Astrocyte of the spinal cord (primary cell): ENCODE measurements at places on chromosomes 1 and 21.

- no peak for DNase-seq
These were observed 568.2 kb upstream of the ZP4 start for GRCh38 chr1:238458899-238459298.

DNA sequence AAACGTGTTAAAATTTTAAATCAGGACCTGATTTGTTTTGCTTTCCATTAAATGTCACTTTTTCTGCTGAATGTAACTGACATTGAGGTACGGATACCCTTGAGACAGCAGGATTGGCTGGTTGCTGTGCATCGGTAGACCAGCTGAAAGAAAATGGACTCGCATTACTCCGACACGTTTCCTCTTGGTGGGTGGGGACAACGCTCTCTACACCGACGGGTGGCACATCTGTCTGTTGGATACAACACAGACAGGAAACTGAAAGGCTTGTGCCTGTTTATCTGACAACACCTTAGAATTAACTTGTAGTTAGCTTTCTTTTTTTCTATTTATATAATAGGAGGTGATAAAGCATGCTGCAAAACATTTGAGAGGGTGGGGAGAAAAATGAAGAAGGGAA lies 19.4 kb downstream of the PRPF38A start:
- no peak for DNase-seq

- DNase-seq = no peak
These were observed 42.1 kb upstream of the LEPR start for GRCh38 chr1:65378247-65378946.

DNA sequence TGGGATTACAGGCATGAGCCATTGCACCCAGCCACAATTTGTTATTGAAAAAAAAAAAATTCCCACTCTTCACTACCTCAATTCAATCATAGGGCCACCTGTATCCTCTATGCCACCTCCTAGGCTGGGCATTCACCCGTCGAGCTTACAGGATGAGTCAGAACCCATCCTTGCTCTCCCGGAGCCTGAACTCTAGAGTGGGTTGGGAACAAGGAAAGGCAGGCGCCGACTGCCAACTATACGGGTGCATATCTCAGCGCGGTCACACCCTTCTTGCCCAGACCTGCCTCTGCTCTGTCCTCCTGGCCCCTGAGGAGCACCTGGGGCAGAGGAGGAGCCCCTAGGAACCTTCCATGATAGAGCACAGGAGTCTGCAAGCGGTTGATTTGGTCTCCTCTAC lies 21.4 kb upstream of the LBR start:
- no peak for DNase-seq

DNA sequence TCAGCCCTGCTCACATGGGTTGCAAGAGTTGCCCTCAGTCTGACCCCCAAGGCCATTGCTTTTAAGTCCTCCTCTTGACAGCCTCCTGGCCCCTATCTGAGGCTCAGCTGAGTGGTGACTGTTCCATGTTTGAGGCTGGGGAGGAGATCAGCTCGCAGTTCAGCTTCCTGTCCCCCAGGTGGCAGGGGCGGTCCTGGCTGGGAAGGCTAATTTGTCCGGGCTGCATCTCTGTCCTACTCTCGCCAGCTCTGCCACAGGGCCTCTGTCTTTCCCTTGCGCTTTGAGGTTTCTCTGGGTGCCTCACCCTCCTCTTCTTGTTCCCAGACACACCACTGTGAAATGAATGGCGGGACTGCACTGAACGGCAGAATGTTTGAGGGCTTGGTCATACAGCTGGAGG lies 157.3 kb downstream of the KCNJ6 start:
- peak; percentile 50 for DNase-seq

- no peak for DNase-seq
These were observed 32.8 kb downstream of the OBSCN start for GRCh38 chr1:228240411-228241240.

GRCh38 chr1:67582625-67583461 lies 102.2 kb upstream of the GADD45A start:
- peak; percentile 24 for DNase-seq

GRCh38 chr1:159188375-159188788 lies 16.3 kb upstream of the ACKR1 start:
- no peak for DNase-seq

DNA sequence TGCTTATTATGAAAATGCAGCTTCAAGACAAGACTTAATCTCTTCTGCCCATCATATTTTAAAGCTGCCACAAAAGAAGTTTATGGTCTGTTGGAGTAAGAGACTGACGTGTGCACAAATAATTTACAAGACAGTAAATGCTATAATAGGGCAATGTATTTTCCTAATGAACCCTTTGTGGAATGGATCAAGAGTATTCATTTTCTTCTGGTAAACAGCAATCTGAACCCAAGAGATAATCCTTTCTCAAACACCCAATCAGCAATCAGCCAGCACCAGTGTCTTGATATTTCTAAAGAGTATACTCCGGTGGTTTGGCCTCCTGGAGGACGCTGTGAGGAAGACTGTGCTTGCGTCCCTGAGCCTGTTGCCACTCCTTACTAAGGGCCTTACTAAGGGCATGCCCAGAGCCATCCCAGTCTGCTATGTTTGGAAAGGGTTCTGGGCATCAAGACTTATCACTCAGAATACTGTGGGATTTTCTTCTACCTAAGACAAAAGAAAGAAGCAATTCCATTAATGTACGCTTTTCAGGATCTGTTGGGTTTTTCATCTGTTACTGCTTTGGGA lies 48.8 kb upstream of the LRRC8D start:
- no peak for DNase-seq

DNA sequence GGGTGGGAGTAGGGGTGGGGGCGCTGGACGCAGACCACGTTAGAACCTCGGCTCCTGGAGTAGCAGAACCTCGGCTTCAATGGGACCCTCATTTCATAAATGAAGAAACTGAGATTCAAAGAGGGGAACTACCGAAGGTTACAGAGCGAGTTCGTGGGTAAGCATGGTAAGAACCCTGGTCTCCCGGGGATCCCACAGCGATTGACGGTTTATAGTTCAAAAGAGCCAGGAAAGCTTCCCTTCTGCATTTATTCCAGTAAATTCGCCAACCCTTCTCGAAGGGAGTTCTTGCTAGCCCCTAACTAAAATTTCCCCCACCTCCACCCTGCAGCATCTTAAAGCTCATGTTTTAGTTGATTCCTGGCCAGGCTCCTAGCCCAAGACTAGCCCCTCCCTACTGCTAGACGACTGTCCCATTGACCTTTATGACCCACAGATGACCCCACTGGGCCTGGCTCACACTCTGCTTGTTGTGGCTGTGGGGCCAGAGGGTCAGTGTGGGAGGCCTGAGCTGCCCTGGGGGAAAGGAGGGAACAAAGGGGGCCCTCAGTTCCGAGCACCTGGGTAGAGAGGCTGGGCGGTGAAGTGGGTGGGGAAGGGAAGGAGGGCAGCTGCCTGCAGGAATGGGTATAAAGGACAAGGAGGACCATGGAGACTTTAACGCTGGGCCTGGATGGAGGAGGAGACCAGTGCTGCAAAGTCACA lies 558 bp upstream of the KIF21B start:
- no peak for DNase-seq

- no peak for DNase-seq
These were observed 117.8 kb upstream of the PLXNA2 start for GRCh38 chr1:208362011-208362410.

DNA sequence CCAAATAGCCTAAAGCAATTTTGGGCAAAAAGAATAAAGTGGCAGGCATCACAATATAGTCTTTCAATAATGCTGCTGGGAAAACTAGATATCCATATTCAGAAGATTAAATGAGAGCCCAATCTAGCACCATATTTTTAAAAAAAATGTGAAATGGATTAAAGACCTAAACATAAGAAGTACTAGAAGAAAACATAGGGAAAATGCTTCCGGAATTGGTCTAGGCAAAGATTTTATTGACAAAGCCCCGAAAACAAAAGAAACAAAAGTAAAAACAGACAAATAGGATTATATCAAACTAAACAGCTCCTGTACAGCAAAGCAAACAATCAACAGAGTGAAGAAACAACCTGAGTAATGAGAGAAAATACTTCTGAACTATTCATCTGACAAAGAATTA lies 48.6 kb upstream of the KCNK1 start:
- DNase-seq = no peak

GRCh38 chr1:196152086-196152485 lies 456.2 kb downstream of the KCNT2 start:
- DNase-seq = no peak

DNA sequence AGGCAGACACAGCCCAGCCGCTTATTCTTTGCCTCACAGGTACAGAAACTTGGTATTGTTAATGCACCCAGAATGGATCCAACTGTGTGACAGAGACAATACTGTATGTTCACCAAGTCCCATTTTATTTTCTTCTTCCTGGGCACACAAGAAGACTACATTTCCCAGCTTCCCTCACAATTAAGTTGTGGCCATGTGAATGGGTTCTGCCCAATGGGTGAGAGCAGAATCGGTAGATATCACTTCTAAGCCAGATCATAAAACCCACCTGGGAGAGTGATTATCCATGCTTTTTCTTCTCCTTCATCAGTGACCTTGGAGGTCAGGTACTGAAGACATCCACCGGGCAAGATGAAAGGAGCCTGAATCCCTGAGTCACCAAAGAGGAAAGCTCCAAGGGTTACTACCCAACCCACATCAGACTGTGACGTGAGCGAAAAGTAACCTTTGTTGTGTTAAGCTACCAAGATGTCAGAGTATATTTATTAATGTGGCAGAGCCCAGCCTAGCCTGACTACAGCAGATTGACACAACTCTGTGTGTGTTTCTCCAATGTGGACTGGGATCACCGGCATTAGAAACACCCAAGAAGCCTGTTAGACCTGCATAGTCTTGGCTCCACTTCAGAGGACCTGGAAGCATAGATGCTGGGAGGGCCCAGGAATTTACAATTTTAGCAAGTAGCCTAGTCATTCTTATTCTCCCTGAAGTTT lies 79.1 kb upstream of the GRIK3 start:
- DNase-seq = no peak

GRCh38 chr1:46289976-46290375 lies 13.4 kb downstream of the LRRC41 start:
- no peak for DNase-seq

GRCh38 chr21:45823100-45823681 lies 158.4 kb upstream of the COL6A1 start:
- DNase-seq = no peak

DNA sequence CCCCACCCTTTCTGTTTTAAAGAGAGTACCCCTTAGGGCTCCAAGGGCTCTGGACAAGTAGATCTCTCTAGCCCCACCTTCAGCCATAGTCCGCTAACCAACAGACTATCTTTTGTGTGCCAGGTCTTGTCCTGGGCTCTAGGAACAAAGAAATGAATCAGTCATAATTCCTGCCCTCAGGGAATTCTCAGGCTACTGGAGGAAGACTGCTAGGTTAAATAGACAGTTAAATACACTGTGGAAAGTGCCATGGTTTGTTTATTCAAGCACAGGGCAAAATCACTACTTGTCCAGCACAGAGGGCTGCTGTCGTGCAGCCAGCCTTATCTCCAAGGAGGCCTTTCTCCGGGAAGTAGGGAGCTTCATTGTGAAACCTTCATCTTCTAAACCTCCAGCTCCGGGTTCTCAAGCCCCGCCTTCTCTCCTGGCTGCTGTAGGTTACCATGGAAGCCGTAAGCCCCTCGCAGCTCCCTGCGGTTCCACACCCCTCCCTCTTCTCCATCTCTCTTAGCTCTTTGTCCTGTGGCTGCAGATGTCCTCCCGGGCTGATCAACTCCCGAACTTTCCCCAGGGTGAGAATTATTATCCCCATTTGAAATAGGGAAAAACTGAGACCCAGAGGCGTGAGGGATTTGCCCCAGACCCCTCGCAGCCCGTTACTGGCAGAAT lies 29.8 kb downstream of the SHISAL2A start:
- peak; percentile 27 for DNase-seq

GRCh38 chr1:87143413-87144135 lies 185.1 kb upstream of the LMO4 start:
- DNase-seq = no peak

DNA sequence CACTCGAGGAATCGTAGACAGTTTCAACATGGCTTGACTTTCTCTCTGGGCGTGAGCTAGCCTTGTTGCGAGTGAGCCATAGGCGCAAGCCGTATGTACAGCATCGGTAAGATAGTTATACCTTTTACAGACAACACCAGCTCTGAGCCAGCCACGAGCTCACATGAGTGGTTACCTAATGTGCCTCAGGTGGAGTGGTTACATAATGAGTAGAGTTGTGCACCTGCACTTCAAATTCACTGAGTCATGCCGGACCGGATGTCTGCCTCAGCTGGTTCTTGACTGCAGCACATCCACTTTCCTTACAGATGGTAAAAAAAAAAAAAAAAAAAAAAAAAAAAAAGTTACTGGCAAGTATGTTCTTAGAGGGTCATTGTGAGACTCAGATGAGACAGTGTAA lies 360.4 kb upstream of the NR5A2 start:
- DNase-seq = no peak

DNA sequence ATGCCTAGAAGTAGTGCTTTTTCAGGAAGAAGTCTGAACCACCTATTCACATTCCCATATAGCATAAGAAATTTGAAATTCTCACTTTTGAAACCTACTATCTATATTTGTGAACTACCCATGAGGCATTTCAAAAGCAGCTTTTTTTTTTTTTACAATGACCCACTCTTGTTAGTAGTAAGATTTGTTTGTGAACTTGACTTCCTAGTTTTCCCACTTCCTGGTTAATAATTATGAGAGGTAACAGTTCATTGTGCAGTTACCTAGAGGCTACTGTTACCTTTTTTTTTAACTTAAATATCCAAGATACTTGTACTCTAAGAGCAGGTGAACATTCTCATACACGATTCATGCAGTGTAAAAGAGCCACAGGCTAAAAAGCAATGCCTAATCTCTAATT lies 371.7 kb upstream of the ADGRL2 start:
- DNase-seq = no peak

GRCh38 chr1:158140764-158141192 lies 39.9 kb upstream of the CD1D start:
- no peak for DNase-seq

DNA sequence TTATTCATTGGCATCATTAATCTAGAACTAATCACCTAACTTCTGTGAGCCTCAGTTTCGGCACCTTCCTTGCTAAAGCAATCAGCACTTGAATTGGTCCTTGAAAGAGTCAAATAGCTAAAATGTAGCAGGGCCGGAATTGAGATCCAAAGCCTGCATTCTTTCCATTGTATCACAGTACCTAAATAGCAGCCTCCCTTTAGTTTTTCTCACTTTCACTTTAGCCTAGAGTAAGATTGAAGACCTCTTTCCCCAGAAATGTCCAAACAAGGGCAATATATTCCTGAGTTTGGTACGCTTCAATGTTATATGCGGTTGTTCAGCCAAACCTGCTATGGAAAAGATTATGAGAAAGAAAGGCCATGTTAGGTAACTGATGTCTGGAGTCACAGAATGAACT lies 121.9 kb upstream of the BMP8A start:
- DNase-seq = no peak

- DNase-seq = no peak
These were observed 161.9 kb upstream of the GALNT2 start for GRCh38 chr1:229905031-229905545.

- DNase-seq = no peak
These were observed 100.5 kb upstream of the NEK7 start for GRCh38 chr1:198056255-198056654.
